ENCODE measurements at places on chromosomes 3 and 15. TPM values are rescaled to one million over a fixed set of nuclear protein-coding genes. Genes with fewer than 3 reads are reported as not detected.

The GREM1 gene
- polyA plus RNA-seq = 0.29 TPM

The POPDC2 gene
- 10.2 TPM for polyA plus RNA-seq

The SKOR1 gene
- polyA plus RNA-seq = 0.58 TPM

The CRYGS gene
- 5.8 TPM for polyA plus RNA-seq

The WDR93 gene
- polyA plus RNA-seq = 2.4 TPM

The TGM5 gene
- not detected for polyA plus RNA-seq

The DNAH12 gene
- polyA plus RNA-seq = 0.94 TPM

The PSMA4 gene
- polyA plus RNA-seq = 247 TPM

The ERICH6 gene
- 1.4 TPM for polyA plus RNA-seq

The SHF gene
- 19.2 TPM for polyA plus RNA-seq

The XCR1 gene
- polyA plus RNA-seq = 0.56 TPM

The SAXO2 gene
- 4.4 TPM for polyA plus RNA-seq

The CHRFAM7A gene
- 5.3 TPM for polyA plus RNA-seq

The CDC25A gene
- polyA plus RNA-seq = 11.0 TPM

The SLC35G2 gene
- polyA plus RNA-seq = 3.4 TPM

The HES1 gene
- polyA plus RNA-seq = 85.9 TPM

The CHRD gene
- polyA plus RNA-seq = 16.1 TPM

Measured in renal pelvis (tissue), 12 donors.